ENCODE measurements at places on chromosomes 3 and 15. TPM values are rescaled to one million over a fixed set of nuclear protein-coding genes. Genes with fewer than 3 reads are reported as not detected.

The POLQ gene
- 5.6 TPM for total RNA-seq

The EID1 gene
- total RNA-seq = 105 TPM

The HCLS1 gene
- total RNA-seq = 0.08 TPM

The VGLL3 gene
- 12.1 TPM for total RNA-seq

The CTXN2 gene
- 0.07 TPM for total RNA-seq

The SEMA3B gene
- 6.2 TPM for total RNA-seq

The CHCHD6 gene
- total RNA-seq = 20.1 TPM

The THPO gene
- total RNA-seq = not detected

The MEGF11 gene
- total RNA-seq = 0.53 TPM

The RAB6B gene
- total RNA-seq = 2.4 TPM

The GPR62 gene
- not detected for total RNA-seq

The GABRR3 gene
- not detected for total RNA-seq

All from A549 treated with Hydrocortisone at 1 μM for 4 hours (cell line).